ENCODE measurements at places on chromosomes 1 and 21.
A peak's percentile ranks its signal among the peaks of the same experiment; 100 is the strongest.

- DNase-seq, result no peak
Observed at GRCh38 chr1:152880316-152880715, 2.2 kb downstream of the SMCP start.

GRCh38 chr1:28537457-28538199 lies 15.3 kb upstream of the TRNAU1AP start:
- DNase-seq, result no peak

DNA sequence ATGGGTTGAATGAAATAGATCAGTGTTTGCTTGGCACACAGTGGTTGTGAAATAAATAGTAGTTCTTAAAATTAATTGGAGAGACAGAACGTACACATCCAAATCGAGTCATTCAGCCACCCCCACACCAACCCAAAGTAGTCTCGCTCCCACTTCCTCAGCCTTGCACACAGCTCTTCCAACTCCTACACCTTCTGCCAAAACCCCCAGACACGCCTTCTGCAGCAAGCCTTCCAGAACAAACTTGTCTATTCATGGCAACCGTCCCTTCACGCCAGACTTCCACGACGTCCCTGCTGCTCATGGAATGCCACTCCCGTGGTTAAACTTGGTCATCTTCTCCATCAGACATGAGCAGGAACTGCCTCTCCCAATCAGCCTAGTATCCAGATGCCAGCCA lies 37.5 kb upstream of the RD3 start:
- DNase-seq, result peak; percentile 36

GRCh38 chr1:11802616-11802972 lies 3.2 kb downstream of the MTHFR start:
- no peak for DNase-seq

GRCh38 chr21:29104239-29104708 lies 26.2 kb upstream of the MAP3K7CL start:
- no peak for DNase-seq

GRCh38 chr1:240831191-240831631 lies 219.3 kb upstream of the GREM2 start:
- DNase-seq, result no peak

DNA sequence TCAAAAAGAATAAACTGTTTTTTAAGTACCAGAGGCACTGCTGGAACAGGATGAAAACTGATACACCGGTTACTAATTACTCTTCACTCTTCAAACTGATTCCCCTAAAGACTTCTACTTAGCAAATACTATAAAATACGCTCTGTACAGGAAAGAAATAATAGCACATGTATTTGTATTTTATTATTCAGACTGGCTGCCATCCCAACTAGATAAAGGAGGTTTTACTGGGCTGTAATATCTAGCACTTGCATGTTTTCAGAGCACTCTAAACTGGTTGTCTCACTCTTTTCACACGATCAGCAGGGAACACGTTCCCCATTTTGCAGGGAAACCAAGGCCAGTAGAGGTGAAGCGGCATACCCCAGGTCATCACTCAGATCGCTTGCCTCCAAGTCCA lies 9.2 kb downstream of the SMIM12 start:
- DNase-seq, result no peak

DNA sequence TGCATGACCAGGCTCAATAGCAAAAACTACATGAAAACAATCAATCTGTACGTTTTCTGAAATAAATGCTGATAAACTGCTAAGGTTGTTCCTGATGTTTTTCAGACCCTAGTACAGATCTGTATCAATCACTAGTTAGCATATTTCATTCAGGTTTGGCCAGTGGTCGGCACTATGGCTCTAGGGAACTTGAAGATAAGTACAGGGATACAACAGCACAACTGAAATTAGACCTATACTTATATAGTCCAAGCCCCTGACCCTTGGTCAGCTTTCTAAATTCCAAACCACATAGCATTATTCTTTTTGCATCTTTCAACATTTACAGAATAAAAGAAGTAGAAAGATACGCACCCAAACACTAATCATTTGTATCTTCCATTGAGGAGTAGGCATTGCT lies 142.7 kb downstream of the PLPPR4 start:
- no peak for DNase-seq

DNA sequence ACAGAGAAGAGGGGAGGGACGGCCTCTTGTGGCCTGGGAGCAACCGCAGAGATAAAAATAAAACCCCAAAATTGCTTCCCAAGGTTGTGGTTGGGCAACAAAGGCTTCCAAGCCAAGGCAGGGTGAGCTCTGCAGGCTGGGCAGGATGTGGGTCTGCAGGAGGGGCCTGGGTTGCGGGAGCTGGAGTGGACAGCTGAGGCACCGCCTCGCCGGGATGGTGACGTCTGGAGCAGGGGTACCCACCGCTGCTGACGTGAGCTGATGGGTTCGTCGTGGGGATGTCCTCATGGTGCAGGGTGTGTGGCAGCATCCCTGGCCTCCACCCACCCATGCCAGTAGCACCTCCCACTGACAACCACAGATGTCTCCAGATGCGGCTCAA lies 3.7 kb downstream of the AURKAIP1 start:
- DNase-seq, result no peak

DNA sequence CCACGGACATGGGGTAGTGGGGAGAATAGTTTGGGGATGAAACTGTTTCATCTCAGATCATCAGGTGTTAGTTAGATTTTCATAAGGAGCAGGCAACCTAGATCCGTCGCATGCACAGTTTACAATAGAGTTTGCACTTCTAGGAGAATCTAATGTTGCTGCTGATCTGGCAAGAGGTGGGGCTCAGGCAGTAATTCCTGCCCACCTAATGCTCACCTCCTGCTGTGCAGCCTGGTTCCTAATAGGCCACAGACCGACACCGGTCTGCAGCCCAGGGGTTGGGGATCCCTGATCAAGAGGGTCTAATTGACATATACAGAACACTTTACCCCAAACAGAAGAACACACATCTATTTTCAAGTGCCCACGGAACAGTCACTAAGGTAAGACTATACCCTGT lies 275.1 kb downstream of the PTPRU start:
- DNase-seq, result no peak

Measured in hippocampal formation (tissue), 2 donors.